ENCODE measurements at places on chromosomes 2 and 18. TPM values are rescaled to one million over a fixed set of nuclear protein-coding genes. Genes with fewer than 3 reads are reported as not detected.

- H3K27ac ChIP-seq = no peak overlapping the region
- H3K4me1 ChIP-seq = no peaks in the 10 kb centered on the region
- DNase-seq = no peak
- H3K4me3 ChIP-seq = no peak overlapping the region
Measured at GRCh38 chr18:44747157-44747556, 66.5 kb downstream of the SETBP1 start.

DNA sequence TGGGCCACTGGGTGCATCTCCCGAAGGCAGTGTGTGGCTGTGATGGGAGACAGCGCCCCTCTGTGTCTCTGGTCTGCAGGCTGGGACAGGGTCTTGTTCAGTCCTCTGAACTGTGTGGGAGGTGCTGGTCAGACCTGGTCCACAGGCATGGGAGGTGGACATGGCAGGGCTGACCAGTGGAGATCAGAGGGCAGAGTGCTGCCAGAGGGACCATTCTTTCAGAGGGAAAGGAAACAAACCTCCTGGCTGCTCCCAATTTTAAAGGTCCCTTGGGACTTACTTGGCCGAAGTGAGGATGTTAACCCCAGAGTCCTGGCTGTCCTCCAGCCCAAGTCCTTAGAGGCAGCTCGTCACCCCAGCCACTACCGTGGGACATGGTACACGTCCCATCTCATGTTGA is 4.0 kb downstream of the CAPN13 start:
- H3K4me1 ChIP-seq = peaks cover 7% of the 10 kb centered on the region
- no peaks in the 10 kb centered on the region for H3K27me3 ChIP-seq
- no peaks in the 10 kb centered on the region for H3K36me3 ChIP-seq
- DNase-seq = no peak
- no peak overlapping the region for H3K4me3 ChIP-seq

GRCh38 chr2:16320716-16321115 is 344.9 kb downstream of the CYRIA start:
- no peaks in the 10 kb centered on the region for H3K4me1 ChIP-seq
- no peaks in the 10 kb centered on the region for H3K36me3 ChIP-seq
- H3K4me3 ChIP-seq = no peak overlapping the region

The SLC11A1 gene
- 1.4 TPM for total RNA-seq

The POLR1A gene
- 7.5 TPM for total RNA-seq

DNA sequence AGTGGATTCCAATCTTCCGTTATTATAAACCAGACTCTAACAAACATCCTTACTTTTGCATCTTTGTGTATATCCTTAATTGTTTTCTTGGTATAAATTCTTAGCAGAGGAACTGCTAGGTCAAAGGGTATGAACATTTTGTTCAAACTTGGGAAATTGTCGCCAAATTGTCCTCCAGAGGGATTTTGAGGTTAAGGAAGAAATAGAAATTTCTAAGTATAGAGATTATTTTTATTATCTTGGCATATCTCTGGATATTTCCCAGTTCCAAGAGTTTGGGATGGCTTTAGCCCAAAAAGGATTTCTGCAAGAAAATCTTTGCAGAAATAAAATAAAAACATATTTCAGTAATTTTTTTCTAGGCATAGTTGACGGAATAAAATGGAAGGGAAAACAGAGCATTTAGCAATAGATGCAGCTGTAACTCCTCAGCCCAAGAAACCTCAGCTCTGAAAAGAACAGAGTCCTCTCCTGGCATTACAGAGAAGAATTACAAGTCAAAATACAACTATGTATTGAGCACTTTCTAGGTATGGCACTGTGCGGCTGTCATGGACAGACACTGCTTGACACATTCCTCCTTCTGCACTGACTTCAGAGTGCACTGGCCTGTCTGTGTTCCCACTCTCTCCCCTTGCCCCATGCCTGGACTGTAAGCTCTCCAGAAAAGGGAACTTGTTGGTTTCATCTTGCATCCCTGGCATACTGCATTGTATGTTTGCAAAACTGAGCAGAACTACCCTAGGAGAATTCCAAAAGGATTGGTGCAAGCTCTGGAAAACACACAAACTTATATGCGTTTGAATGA is 117.3 kb upstream of the STON1 start:
- H3K4me1 ChIP-seq = peaks cover 19% of the 10 kb centered on the region
- H3K4me3 ChIP-seq = no peak overlapping the region
- H3K27me3 ChIP-seq = no peaks in the 10 kb centered on the region
- H3K36me3 ChIP-seq = no peaks in the 10 kb centered on the region

- no peak for DNase-seq
- H3K27ac ChIP-seq = no peak overlapping the region
- H3K4me3 ChIP-seq = no peak overlapping the region
- H3K4me1 ChIP-seq = no peaks in the 10 kb centered on the region
- H3K27me3 ChIP-seq = no peaks in the 10 kb centered on the region
Measured at GRCh38 chr2:3442185-3442584, 62.7 kb downstream of the TRAPPC12 start.

DNA sequence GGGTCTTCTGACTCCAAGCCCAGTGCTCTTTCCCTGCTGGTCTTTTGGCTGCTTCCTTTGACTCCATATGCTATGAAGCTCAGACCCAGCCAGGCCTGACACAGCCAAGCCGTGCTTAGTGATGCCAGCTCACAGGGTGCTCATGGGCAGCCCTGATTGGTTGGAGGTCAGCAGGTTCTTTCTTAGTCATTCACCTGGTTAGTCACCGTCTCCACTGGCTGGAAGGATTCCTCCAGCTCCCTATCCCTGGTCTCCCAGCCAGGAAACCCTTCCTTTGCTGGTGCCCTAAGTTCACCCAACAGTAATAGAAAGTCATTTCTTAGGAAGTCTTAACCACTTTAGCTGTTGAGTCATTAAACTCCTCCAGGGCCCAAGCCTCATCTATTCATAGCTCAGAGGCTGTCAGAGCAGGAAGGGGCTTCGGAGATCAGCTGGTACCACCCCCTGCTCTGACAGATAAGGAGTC is 3.9 kb downstream of the KCNK3 start:
- DNase-seq = no peak
- H3K27me3 ChIP-seq = peaks cover 5% of the 10 kb centered on the region
- no peak overlapping the region for H3K4me3 ChIP-seq
- no peak overlapping the region for H3K27ac ChIP-seq

DNA sequence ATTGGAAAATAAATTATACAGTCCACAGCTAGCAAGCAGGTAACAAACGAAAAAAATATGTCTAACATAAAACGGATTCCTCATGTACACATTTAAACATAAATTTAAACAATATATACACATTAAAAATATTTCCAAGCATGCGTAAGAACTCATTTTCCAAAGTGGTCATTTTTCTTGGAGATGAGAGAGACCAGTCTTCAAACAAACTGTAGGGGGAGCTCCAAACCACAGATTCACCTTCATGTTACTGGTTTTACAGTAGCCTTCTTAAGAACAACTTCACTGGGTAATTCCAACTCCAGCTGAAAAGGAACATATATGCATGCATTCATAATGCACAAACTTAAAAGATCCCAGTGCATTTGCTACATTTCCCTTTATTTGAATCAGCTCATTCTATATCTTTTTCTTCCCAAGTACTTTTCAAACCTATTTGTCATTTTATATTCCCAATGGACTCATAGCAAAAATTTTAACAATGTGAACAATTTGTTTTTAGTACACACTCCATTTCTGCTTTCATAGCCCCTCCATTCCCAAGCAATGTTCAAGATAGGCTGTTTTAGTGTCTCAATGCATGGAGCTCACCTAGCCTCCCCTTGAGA is 4.7 kb upstream of the STAMBP start:
- no peaks in the 10 kb centered on the region for H3K27me3 ChIP-seq
- peaks cover 6% of the 10 kb centered on the region for H3K4me1 ChIP-seq

DNA sequence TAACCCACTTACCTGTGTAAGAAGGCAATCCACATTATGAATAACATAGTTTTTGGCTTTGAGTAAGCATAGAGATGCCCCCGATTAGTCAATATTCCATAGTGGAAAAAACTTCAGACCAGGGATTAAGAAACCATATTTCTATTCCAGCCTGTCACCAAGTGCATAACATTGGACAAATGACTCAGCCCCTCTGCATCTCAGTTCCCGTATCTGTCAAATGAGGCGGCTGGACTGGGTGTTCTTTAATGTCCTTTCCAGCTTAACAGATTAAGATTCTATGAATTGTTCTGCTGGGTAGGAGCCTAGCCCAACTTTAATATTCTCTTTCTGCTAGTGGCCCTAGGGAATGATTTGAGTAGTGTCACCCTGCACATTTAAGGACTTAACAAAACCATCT is 11.8 kb upstream of the FTCDNL1 start:
- H3K27me3 ChIP-seq = no peaks in the 10 kb centered on the region
- DNase-seq = no peak
- H3K4me3 ChIP-seq = no peak overlapping the region
- no peak overlapping the region for H3K27ac ChIP-seq
- H3K36me3 ChIP-seq = no peaks in the 10 kb centered on the region

GRCh38 chr2:7826656-7827055 is 855.2 kb upstream of the ID2 start:
- H3K4me1 ChIP-seq = no peaks in the 10 kb centered on the region
- H3K27me3 ChIP-seq = no peaks in the 10 kb centered on the region
- no peak for DNase-seq
- no peak overlapping the region for H3K27ac ChIP-seq
- H3K36me3 ChIP-seq = no peaks in the 10 kb centered on the region

DNA sequence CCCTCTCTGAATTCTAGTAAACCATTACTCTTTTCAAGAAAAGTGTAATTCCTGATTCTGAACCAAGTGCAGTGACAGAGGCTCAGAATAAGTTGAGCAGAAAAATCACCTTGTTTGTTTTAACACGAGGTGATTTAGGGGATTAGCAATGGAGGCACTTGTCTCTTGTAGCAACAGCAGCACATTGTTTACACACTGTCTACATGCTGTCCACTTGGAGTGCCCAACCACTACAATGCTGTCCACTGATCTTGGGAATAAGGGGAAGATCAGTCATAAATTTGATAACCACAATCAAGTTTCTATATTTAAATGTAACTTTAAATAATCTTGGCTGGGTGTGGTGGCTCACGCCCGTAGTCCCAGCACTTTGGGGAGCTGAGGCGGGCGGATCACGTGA is 13.9 kb upstream of the RMND5A start:
- H3K4me1 ChIP-seq = no peaks in the 10 kb centered on the region
- no peak overlapping the region for H3K27ac ChIP-seq
- no peak for DNase-seq
- H3K27me3 ChIP-seq = no peaks in the 10 kb centered on the region
- H3K36me3 ChIP-seq = no peaks in the 10 kb centered on the region
- H3K4me3 ChIP-seq = no peak overlapping the region

DNA sequence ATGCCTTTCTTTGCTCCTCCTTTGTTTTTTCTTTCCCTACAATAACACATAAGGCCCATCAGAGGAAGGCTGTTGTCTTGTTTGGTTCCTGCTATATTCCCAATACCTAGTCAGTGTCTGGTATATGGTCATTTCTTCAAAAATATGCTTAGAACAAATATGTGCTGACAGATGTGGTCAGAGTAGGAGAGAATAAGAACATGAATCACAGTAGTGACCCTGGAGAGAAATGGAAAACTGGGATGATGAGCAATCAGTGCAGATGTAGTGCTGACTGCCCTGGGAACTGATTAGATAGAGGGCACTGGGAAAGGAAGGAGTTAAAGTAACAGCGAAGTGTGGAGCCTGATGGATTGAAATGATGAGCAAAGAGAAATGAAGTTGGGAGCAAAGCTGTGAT is 189.4 kb upstream of the LHCGR start:
- H3K27ac ChIP-seq = no peak overlapping the region
- no peaks in the 10 kb centered on the region for H3K36me3 ChIP-seq
- no peak for DNase-seq

DNA sequence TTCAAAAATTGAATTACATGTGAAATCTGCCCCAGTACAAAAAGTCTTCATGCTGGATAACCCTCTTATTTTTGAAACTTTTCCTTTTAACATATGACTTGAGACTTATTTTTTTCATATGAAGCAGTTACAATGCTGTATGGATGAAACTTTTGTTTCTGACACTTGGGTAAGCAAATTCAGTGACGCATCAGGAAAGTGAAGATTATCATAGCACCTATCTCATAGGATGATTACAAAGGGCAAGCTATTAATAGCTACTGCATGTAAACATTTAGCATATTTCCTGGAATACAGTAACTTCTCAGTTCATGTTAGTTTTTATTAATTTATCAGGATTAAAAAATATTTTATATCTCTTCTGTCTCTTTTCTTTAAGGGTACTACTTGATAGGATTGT is 1109.2 kb downstream of the LRP1B start:
- no peak overlapping the region for H3K4me3 ChIP-seq
- H3K36me3 ChIP-seq = no peaks in the 10 kb centered on the region
- H3K27ac ChIP-seq = no peak overlapping the region
- no peak for DNase-seq
- H3K27me3 ChIP-seq = no peaks in the 10 kb centered on the region

GRCh38 chr18:36464126-36464651 is 166.7 kb downstream of the FHOD3 start:
- no peaks in the 10 kb centered on the region for H3K4me1 ChIP-seq
- no peak overlapping the region for H3K4me3 ChIP-seq
- no peak for DNase-seq
- no peaks in the 10 kb centered on the region for H3K36me3 ChIP-seq
- H3K27me3 ChIP-seq = no peaks in the 10 kb centered on the region

The HOXD8 gene
- 0.19 TPM for total RNA-seq

The IL1F10 gene
- not detected for total RNA-seq

DNA sequence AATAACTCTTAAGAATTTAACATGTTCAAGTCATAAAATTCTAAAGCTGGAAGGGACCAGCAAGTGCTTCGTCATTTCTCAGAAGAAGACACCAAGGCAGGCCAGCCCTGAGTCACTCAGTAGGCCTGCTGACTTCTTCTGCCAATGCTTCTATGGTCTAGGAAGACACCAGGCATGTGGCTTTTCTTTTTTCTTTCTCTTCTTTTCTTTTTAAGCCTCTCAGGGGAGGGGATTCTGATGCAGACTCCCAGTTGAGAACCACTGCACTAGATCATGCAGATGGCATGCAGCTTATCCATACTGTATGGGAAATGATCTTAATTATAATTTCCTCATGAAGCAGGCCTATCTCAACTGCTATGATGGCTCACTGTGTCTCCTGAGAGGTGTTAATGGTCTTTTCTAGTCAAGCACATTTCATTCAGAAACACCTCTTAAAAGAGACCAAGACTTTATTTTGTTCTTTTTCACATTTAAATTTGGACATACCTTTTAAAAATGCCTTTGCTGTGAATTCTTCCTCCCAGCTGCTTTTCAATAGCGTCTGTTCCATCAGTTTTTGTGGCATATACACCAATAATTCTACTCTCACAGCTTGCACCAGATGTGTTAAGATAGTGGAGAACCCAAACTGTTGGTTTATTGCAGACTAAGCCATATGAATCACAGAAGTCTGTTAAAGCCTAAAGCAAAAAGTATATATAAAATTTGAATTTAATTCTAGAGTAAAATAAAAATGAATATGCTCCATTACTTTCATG is 11.3 kb downstream of the KCTD18 start:
- H3K27ac ChIP-seq = no peak overlapping the region
- no peak for DNase-seq
- H3K27me3 ChIP-seq = no peaks in the 10 kb centered on the region
- H3K4me3 ChIP-seq = no peak overlapping the region
- no peaks in the 10 kb centered on the region for H3K4me1 ChIP-seq

- H3K27me3 ChIP-seq = no peaks in the 10 kb centered on the region
- no peak for DNase-seq
- H3K4me3 ChIP-seq = no peak overlapping the region
- H3K36me3 ChIP-seq = no peaks in the 10 kb centered on the region
- H3K4me1 ChIP-seq = no peaks in the 10 kb centered on the region
- no peak overlapping the region for H3K27ac ChIP-seq
Measured at GRCh38 chr2:212959471-212960117, 191.8 kb downstream of the IKZF2 start.

Measured in liver (tissue), 10 donors.